Frontal cortex (tissue), 4 donors: ENCODE measurements at places on chromosomes 4 and X. TPM values are rescaled to one million over a fixed set of nuclear protein-coding genes. Genes with fewer than 3 reads are reported as not detected.
A peak's percentile ranks its signal among the peaks of the same experiment; 100 is the strongest.

GRCh38 chrX:153669174-153669890 is 4.3 kb downstream of the PNCK start:
- DNase-seq = no peak

DNA sequence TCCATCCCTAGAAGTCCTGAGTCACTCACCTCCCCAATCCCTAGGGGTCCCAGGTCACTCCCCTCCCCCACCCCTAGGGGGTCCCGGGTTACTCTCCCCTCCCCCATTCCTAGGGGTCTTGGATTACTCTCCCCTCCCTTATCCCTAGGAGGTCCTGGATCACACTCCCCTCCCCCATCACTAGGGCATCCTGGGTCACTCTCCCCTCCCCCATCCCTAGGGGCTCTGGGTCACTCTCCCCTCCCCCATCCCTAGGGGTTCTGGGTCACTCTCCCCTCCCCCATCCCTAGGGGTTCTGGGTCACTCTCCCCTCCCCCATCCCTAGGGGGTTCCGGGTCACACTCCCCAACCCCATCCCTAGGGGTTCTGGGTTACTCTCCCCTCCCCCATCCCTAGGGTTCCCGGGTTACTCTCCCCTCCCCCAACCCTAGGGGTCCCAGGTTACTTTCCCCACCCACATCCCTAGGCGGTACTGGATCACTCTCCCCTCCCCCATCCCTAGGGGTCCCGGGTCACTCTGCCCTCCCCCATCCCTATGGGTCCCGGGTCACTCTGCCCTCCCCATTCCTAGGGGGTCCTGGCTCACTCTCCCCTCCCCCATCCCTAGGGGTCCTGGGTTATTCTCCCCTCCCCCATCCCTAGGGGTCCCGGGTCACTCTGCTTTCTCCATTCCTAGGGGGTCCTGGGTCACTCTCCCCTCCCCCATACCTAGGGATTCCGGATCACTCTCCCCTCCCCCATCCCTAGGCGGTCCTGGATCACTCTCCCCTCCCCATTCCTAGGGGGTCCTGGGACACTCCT is 2.1 kb downstream of the ASMTL start:
- no peak for DNase-seq

DNA sequence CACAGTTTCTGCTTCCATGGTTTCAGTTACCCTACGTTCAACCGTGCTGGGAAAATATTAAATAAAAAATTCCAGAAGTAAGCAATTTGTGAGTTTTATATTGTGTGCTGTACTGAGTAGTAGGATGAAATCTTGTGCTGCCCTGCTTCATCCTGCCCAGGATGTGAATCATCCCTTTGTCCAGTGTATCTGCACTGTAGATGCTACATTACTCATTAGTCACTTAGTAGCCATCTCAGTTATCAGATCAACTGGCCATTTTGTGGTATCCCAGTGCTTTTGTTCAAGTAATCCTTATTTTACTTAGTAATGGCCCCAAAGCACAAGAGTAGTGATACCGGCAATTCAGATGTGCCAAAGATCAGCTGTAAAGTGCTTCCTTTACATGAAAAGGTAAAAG is 97.9 kb downstream of the COX18 start:
- DNase-seq = no peak

DNA sequence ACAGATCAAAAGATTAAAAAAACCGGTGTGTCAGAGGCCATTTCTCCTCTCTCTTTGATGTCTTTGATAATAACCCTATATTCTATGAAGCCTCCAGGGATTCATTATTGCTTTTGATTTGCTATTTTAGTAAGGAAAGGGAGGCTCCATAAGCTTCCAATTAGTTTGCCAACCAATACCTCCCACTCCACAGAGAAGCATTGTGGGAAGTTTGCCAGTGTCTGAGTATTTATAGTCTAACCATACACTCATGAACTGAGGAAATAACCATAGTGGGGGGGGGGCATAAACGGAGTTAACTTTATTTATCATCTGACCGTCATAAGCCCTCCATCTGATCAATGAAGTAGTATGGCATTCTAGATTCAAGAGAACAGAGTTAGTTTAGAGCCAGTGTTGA is 1066.8 kb upstream of the PABPC4L start:
- DNase-seq = no peak

GRCh38 chr4:163744861-163745260 is 250.4 kb downstream of the TMA16 start:
- no peak for DNase-seq

GRCh38 chr4:105923497-105924238 is 28.4 kb downstream of the NPNT start:
- no peak for DNase-seq

DNA sequence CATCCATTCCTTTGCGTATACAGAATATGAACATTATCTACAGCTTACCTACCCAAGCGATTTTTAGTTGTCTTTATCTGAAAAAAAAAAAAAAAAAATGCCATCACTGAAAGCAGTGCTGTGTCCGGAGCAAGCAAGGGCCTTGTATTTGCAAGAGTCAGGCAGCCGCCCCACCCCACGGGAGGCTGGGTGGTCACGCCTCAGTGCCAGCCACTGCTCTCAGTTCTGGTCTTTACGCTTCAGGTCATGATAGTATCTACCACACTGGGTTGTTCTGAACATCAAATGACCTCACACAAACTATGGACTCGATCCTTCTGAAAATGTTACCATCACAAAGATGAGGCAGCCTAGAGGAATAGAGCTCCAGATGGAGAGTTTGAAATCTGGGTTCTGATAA is 62.7 kb upstream of the HELT start:
- DNase-seq = no peak

- no peak for DNase-seq
Observed at GRCh38 chrX:82842286-82842685, 665.8 kb upstream of the POU3F4 start.

GRCh38 chr4:74044677-74045076 is 6.2 kb upstream of the CXCL3 start:
- DNase-seq = no peak

DNA sequence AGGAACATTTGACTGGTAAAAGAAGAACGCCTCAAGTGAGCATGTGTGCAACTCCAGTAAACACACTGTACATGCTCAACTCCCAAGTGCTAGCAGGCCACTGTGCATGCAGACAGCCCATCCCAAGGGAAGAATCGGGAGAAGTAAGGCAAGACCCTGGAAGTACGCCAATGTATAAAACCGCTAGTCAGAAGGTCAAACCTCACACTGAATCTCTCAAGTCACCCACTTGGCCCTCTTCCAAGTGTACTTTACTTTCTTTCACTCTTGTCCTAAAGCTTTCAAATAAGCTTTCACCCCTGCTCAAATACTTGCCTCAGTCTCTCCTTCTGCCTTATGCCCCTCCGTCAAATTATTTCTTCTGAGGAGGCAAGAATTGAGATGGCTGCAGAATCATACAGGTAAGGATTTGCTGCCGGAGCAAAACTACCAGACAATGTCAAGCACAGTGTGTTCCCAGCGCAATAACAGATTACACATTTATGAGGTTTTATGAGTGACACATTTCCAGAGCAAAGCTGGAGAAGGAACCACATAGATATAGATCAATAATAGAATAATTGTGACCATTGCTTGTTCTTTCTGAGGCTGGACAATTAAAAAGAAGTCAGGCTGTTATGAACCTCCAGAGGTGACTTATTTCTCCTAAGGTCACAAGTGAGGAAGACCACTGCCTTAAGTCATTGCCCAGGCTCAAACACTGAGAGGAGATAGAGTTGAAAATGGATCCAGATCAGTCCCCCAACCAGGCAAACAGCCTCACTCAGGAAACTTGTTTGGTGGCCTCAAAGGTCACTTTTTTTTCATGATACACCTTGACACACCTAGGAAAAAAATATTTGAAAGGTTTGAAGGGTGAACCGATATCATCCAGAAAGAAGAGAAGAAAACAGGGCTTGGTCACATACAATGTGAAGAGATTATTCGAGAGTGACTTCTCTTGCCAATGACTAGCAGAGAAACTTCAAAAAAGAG is 26.3 kb downstream of the CXCL1 start:
- DNase-seq = no peak

DNA sequence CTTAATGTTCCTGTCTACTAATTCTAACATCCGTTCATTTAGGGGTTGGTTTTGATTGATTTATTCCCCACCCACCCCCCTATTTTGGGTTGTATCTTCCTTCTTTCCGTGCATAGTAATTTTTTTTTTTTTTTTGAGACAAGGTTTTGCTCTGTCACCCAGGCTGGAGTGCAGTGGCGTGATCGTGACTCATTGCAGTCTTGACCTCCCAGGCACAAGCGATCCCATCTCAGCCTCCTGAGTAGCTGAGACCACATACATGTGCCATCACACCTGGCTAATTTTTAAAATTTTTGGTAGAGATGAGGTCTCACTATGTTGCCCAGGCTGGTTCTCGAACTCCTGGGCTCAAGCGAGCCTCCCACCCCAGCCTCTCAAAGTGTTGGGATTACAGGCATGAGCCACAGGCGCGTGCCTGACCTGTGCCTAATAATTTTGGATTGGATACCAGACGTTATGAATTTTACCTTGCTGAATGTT is 79.9 kb downstream of the ZFX start:
- no peak for DNase-seq

- DNase-seq = no peak
Observed at GRCh38 chr4:151530783-151531182, 121.8 kb downstream of the FHIP1A start.

DNA sequence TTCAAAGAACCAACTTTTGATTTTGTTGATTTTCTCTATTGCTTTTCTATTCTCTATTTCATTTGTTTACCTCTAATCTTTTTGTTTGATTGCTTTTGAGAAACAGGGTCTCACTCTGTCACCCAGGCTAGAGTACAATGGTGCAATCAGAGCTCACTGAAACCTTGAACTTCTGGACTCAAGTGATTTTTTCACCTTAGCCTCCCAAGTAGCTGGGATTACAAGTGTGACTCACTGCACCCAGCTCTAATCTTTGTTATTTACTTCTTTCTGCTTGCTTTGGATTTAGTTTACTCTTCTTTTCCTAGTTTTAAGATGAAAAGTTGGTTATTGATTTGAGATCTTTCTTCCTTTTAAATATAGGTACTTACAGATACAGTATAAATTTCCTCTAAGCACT is 26.2 kb downstream of the RAB9B start:
- DNase-seq = no peak

DNA sequence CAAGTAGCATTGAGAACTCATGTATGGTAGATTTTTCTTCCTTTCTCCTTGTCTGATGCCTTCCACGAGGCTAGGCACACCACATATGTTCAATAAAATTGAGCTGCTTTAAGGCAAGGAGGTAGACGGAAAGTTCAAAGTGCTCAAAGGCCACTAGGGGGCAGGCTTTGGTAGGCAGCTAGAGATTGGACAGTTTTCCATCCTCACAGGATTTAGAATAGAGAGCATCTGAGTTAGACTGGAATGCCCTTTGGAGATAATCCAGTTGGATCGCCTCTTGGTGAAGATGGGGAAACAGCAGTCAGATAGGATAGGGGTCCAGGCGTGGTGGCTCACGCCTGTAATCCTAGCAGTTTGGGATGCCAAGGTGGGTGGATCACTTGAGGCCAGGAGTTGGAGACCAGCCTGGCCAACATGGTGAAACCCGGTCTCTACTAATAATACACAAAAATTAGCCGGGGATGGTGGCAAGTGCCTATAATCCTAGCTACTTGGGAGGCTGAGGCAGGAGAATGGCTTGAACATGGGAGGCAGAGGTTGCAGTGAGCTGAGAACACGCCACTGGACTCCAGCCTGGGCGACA is 30.4 kb downstream of the ELF4 start:
- peak; percentile 63 for DNase-seq

GRCh38 chr4:6272863-6273660 is 3.4 kb downstream of the WFS1 start:
- DNase-seq = no peak

GRCh38 chr4:24260923-24261564 is 323.3 kb downstream of the DHX15 start:
- no peak for DNase-seq

DNA sequence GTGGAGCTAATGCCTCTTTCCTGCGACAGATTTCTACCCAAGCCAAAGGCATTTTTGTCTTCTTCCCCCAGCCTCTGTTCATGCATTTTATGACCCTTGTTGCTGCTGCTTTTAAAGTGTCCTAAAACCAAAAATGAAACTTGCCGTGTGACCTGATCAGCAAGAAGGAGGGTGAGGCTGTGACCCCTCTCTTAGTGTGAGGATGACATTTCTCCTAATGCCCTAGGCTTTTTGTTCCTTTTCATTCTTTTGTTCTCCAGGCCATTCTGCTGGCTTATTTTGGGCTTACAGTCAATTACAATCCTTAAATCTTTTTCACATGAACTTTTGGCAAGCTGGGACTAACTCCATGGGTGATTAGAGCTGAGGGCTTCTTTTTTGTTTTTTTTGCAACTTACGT is 34.4 kb downstream of the PTTG2 start:
- no peak for DNase-seq

DNA sequence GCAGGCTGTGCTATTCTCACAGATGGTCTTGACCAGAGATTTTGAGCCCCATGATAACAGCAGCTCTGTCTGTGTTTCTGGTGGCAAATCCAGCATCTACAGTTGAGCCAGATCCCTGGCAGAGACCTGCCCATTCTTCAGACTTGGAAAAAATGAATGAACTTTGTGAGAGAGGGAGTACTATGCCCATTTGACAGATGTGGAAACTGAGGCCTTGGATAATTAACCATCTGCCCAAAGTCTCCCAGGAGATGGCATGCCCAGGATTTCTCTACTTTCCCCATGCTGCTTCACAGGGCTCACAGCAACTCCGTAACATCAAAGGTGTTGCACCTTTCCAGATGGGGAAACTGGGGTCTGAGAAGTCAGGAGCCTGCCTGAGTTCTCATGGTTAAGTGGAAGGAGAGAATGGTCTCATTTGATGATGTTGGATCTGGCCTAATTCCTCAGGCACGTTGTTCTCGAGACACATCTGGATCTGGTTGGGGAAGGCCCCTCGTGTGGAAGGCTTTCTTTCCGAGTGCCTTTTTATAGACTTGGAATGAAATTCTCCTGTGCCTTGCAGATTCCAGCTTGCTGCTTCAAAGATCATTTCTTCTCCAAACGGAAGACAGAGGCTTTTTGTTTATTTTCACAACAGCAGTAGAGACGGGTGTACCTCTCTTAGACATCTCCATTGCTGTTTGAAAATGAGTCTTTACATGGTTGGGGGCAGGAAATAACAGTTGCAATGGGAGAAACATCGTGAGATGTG is 73.3 kb upstream of the STX18 start:
- no peak for DNase-seq

Gene ASIC5
- not detected for total RNA-seq

Gene CYP4V2
- 7.3 TPM for total RNA-seq

Gene PCDH19
- total RNA-seq = 22.8 TPM

Gene DIPK2B
- total RNA-seq = 1.6 TPM

Gene SASH3
- 0.82 TPM for total RNA-seq

Gene SPON2
- 6.1 TPM for total RNA-seq

Gene TRAM1L1
- 28.9 TPM for total RNA-seq

Gene SLC9B1
- 5.7 TPM for total RNA-seq

Gene SMS
- total RNA-seq = 218 TPM

Gene TRIM75
- total RNA-seq = not detected
